Cardiac muscle cell (in vitro differentiated cells and primary cell): ENCODE measurements at places on chromosomes 12 and 14.

- peak; percentile 71 for DNase-seq
Observed at GRCh38 chr12:82740129-82741000, 53.7 kb downstream of the TMTC2 start.

DNA sequence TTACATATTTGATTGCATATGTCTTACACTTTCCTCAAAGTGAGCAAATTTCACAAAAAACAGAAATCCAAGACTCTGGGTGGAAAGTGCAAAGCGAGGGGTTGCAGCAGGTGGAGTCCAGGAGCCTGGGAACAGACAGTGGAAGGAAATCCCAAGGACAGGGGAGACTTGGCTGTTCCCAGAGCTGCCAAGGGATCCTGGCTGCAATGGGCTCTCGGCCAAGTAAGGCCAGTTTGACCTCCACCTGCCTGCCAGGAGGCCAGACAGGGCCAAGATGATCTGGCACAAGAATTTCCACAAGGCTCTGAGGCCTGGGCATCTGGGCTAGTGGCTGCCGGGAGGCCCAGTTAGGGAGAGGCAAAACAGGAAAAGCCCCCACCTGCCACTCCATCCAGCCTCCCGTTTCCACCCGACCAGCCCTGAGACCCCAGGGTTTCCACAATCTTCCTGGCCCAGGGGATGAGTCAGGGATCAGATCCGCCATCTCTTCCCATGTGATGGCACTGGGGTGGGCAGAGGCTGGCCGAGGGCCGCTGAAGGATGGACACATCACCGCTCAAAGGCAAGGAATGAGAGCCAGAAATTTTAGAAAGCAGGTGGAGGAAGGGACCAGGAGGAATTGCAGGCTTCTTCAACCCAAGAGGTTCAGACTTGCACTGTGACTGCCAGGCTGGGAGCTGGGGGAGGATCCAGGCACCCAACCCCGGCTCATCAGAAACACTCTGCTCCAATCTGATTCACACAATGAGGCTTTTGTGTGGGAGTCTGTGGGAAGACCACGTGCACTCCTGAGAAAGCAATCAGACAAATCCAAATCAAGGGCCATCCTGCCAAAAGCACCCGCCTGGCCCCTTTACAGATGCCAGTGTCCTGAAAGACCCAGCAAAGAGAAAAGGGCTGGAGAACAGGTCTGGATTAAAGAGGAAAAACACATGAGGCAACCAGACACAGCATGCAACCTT is 16.3 kb downstream of the SCARB1 start:
- DNase-seq: no peak

- DNase-seq: no peak
Observed at GRCh38 chr12:93757792-93758694, 80.9 kb downstream of the CRADD start.

DNA sequence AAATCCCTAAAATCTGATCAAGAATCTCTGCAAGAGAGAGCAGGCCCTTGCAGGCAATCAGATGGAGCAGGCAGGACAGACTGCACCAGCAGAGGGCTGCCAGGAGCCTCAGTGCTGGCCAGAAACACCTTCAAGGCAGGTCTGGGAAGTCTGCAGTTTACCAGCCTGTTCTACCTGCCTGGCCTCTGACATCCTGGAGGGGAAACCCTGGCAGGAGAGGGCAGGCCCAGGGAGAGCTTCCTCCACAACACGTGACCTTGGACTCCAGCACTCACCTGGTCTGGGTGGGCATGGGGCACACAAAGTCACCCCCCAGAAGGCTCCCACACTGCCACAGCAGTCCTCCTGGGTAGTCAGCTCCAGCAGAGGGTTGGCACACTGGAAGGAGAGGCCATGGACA is 56.0 kb downstream of the ISCA2 start:
- no peak for DNase-seq

DNA sequence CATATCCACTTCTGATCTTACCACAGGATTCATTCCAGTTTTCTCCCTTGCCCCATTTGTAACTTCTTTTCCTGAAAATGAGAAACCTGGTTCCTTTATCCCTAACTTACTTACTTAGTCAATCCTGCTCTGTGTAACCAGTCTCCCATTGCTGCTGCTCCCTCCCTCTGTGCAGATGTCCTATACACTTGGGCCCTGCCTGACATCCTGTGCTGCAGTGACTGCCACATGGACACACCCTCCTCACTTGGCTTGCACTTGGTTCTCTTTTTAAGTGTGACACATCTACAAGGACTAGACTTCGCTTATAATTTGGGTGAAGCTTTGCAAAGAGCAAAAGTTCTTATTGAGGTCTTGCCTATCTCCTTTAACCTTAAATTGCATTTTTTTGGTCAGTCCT is 51.4 kb downstream of the FGD4 start:
- DNase-seq: no peak

DNA sequence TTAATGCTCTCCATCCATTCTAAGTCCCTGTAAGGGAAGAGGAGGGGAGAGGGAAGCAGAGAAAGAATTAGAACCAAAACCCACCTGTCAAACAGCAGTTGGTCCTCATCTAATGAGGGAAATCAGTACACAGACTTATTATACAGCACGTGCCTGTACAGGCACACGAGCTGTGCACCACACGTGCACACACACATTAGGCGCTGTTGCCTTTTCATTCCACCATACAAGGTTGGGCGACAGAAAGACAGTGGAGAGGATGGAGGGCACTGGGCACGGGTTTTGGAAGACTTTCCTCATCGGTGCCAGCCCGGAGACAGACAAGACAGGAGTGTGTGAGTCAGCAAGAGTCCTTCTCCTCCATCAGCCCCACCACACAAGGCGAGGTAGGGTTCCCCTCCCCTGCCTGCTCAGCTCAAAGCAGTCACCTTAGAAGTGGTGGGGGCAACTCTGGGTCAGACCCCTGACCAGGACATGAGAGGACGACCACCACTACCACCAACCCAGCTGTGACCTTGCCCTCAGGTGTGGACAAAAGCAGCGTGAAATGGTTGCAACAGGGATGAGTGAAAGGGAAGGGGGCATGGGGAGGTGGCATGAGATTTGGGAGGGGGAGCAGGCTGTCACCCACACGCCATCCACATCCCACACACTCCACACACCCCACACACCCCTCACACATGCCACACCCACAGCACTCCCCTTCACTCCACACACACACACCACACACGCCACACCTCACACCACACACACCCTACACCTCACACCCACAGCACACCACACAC is 80.7 kb downstream of the ACTN1 start:
- no peak for DNase-seq

DNA sequence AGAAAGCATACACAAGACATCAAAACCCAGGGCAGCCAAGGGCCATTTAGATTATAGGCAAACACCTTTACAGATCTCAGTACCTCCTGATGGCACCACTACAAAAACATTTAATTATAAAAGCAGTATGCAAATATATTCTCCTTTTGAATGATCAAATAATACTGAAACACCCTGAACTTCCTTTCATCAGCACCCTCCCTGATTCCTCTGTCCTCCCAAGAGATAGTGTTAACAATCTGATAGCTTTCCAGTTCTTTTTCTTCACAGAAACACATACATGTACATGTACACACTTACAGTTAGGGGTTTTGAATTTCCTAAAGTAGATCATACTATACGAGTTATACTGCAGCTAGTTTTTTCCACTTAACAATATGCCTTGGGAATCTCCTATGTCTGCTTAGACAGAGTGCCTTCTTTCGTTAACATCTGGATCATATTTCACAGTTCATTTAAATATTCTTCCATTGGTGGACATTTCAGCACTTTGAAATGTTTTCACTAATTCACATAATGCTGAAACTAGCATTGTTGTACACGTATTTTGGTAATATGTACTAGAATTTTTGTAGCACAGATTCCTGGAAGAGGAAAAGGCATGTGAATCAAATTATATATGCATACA is 35.2 kb downstream of the TDG start:
- no peak for DNase-seq

GRCh38 chr12:90959538-90960139 is 4.7 kb upstream of the CCER1 start:
- peak; percentile 67 for DNase-seq

DNA sequence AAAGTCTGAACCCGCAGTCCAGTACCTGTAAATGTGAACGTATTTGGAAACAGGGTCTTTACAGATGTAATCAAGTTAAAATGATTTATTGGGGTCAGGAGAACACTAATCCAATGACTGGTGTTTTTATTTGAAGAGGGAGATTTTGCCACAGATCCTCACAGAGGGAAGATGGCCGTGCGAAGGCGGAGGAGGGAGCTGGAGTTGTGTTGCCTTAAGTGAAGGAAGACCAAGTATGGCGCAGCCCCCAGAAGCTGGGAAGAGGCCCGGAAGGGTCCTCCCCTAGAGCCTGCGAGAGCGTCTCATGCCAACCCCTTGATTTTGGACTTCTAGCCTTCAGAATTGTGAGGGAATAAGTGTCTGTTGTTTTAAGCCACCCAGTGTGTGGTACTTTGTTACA is 102.8 kb upstream of the NUDT4 start:
- DNase-seq: no peak
